Stimulated activated CD8-positive, alpha-beta memory T cell treated with anti-CD3 and anti-CD28 coated beads, Interleukin-4, amount 100 ng/mL, for 48 hours (primary cell): ENCODE measurements at places on chromosomes 6 and 20.

- DNase-seq, result no peak
Measured at GRCh38 chr20:17036541-17036940, 190.3 kb upstream of the PCSK2 start.

GRCh38 chr6:148967541-148967956 is 220.7 kb downstream of the UST start:
- no peak for DNase-seq

DNA sequence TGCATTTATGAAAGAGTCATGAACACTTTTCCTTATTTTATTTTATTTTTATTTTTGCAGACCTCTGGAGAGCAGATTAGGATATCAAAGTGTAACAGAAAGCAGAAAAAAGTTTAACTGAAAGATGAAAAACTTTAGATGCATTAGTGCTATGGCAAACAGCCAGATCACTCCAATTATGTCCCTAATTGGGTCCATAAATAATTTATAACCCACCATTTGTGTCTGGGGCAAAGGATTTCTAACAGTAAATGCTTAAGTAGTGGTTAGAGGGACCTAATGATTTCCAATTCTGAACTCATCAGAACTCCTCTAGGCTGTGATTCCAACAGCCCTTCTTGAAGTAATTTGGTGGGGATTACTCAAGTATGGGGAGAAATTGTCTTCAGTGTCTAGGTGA is 93.7 kb upstream of the PROKR2 start:
- no peak for DNase-seq

DNA sequence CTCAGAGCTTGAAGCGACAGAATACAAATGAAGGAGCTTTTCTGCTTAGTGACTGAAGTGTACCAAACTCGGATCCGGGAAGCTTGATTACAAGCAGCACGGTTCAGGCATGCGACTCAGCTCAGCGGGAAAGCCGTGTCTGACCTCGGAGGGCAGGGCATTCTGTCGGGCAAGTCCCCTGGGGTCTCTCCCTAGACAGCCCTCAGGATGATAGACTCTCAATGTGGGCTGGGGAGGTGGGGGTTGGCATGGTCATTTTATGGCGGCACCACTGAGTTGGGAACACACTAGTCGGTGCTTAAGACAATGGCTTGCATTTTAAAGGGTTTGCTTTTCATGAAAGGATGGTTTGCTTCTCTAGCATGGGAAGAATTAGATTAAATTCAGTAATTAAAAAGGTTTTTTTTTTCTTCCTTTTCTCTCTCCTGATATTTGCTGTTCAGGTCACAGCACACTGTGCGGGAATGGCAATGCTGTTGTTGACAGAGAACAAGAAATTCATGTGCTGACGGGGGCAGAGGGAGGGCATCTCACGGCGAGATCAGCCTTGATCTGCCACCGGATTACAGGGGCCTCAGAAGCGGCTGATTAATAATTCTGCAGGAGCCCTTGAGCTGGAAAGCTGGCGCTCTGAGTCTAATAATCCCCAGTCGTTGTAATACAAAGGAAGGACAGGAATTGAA is 80.7 kb upstream of the TRAF3IP2 start:
- DNase-seq, result peak; percentile 21

DNA sequence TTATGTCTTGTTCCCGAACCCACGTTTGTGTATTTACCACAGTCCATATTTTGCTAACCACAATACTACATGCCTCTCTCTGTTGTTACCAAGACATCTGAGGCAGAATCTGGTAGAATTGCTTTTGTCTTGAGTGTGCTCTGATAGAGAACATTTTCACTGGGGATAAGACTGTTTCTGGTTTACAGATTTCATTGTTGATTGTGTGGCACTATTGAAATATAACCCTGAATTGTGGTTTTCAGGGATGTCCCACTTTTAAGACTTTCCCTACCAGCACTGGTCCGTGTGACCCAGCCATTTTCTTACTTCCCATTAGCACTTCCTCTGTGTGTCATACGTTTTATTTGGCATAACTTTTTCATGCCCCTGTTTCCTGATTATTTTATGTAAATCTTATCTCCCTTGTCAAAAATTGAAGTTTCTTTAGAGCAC is 12.2 kb downstream of the NCOA7 start:
- DNase-seq, result no peak

DNA sequence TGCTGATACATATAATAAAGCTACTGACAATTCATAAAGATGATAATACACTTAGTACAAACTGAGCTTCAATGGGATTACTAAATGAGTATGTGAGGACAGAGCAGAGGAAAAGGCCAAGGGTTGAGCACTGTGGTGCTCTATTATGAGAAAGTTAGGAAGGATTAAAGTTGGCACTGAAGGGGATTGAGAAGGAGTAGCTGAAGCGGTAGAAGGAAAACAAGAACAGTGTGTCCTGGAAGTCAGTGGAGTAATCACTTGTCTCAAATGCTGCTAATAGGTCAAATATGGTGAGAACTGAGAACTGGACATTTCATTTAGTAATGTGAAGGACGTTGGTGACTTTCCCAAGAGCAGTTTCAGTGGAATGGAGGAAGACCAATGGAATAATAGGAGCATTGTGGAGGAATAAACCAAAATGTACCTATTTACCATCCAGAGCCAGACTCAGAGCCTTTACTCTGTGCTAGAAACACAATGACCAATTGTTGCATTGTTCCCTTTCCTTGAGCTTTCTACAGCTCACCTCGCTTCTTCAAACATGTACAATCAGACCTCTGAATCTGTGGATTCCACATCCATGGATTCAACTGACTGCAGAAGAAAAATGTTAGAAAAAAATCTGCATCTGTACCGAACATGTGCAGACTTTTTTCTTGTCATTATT is 255.9 kb downstream of the LAMA2 start:
- no peak for DNase-seq

- peak; percentile 36 for DNase-seq
Measured at GRCh38 chr6:144008120-144008811, at the start of gene PLAGL1. PLAGL1 (minus strand) TSS chr6:144008259; CDS start chr6:143948136, 60,123 bp downstream.

GRCh38 chr20:51678026-51678697 is 90.0 kb downstream of the ATP9A start:
- DNase-seq, result no peak

- no peak for DNase-seq
Measured at GRCh38 chr6:80357674-80358073, 251.2 kb downstream of the BCKDHB start.

DNA sequence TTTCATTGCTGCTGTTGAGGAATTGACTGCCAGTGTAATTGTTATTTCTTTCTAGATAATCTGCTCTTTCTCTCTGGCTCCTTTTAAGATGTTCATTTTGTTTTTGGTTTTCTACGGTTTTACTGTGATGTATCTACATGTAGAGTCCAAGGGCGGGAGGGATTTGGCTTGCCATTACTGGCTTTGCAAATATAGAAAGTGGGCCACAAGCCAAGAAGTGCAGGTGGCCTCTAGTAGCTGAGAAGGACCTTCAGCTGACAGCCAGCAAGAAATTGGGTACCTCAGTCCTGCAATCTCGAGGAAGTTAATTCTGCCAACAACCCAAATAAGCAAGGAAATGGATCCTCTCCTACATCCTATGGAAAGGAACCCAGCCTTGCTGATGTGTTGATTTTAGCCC is 42.8 kb upstream of the GLP1R start:
- no peak for DNase-seq

DNA sequence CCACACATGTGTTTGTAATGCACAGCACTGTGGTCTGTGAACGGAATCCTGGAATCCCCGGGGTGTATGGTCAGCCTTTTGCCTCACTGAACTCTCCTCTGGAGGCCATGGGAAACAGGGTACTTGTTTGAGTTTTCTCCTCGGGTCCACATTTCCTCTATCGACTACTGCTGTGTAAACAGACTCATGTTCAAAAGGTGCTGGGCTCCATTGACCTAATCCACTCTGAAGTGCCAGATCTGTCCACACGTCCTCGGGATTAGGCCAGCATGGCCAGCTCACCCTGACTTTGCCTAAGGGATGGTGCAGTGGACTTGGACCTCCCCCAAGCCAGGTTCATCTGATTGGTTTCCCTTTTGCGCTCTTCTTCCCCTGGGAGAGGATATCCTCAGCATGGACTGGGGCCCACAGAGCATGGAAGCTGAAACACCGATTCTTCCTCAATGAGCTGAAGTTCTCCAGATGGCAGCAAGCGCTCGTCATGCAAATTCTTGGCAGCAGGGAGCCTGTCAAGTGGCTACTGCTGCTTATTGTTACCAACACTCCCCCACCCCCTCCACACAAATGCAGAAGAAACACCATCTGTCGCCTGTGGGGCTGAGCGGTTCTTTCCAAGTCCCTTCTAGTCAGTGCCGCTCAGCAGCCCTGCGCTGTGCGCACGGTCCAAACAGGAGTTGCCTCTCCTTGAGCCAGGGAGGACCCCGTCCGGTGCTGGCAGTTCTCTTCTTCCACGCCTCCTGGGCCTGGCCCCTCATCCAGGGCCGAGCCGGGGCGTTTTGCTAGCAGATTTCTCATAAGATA is 292.6 kb upstream of the MARCKS start:
- no peak for DNase-seq

GRCh38 chr6:135306166-135306565 is 125.1 kb downstream of the MYB start:
- DNase-seq, result no peak

GRCh38 chr6:143603455-143603854 is 74.3 kb upstream of the PHACTR2 start:
- DNase-seq, result no peak

GRCh38 chr6:31927242-31927862 is at the start of gene C2:
C2 (plus strand) TSS chr6:31927717; CDS start chr6:31927753, 36 bp downstream.
- DNase-seq, result no peak

- DNase-seq, result no peak
Measured at GRCh38 chr20:22430746-22431168, 153.6 kb downstream of the FOXA2 start.

DNA sequence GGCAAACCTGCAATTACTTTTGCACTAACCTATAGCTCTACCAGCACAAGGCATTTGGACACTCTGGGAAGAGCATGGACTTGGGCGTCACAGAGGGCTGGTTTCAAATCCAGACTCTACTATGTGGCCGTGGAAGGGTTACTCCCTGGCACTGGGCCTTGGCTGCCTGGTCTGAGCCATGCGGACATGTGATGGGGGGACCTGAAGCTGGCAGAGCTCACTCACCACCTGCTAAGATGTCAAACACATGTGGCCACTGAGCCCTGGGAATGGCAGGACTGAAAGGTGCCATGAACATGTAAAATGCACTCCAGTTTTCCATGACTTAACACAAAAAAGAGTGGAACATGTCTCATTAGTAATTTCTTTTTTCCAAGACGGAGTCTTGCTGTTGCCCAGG is 23.7 kb downstream of the VSTM2L start:
- DNase-seq, result no peak

DNA sequence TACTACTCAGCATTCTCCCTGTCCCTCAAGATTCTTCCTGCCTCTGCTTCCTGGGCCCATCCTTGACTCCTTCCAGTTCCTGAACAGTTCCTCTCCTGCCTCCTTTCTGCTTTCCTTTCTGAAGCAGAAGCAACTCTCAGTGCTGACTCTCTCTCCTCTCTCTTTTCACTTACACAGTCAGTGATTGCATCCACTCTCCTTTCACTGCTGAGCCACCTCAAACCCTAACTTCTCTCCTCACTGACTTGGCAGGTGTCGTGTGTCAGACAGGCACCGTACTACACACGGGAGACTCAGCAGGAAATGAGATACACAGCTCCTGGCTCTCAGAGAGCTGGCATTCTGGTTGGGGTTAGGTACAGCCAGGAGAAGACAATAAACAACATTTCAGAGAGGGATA is 5.6 kb downstream of the ABHD16A start:
- DNase-seq, result no peak

GRCh38 chr20:31945785-31946184 is 6.1 kb downstream of the PDRG1 start:
- DNase-seq, result no peak

DNA sequence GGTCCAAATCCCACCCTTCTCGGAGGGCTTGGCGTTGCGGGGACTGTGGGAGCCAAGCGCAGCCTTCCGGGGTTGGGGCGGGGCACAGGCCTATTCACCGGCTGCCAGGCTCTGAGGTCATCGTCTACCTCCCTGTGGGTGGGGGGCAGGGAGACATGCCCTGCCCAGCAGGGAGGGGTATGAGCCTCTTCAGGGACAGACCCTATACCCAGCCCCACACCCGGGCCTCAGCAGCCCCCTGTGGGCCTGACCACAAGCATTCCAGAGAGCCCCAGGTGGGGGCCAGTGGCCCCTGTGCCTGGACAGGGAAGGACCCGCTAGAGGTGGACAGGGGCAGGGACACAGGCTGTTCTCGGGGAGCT is 11.6 kb downstream of the LAMA5 start:
- no peak for DNase-seq

DNA sequence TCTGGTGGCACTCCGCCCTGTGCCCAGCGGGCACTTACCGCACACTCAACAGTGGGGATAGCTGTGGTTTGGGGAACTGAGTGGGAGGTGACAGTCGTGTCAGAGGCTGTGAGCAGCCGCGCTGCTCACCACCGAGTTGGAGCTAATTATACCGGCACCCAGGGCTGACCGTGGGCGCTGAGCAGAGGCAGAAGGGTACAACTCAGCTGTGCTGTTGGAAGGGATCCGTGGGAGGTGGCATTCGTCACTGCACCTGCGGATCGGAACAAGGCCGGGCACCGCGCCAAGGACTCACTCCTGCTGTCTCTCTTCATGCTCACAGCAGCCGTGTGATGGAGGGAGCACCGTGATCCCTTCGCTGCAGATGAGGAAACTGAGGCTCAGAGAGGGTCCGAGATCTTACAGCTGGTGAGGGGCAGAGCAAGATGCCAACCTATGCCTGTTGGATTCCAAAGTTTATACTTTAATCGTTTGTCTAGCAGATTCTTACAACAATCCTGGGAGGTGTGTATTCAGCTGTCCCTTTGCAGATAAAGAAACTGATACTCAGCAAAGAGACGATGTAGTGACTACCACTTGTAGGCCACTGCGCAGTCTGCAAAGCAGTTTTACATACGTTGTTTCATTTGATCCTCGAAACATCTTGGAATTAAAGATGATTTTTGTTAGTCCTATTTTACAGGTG is 713 bp upstream of the ELMO2 start:
- DNase-seq, result peak; percentile 93

GRCh38 chr20:62945771-62946339 is 6.7 kb upstream of the SLC17A9 start:
- no peak for DNase-seq

GRCh38 chr6:35794536-35795452 is 2.3 kb downstream of the CLPS start:
- no peak for DNase-seq

- no peak for DNase-seq
Measured at GRCh38 chr6:117818449-117818848, 88.6 kb upstream of the SLC35F1 start.

- no peak for DNase-seq
Measured at GRCh38 chr6:164010441-164011103, 596.1 kb downstream of the QKI start.
